Cardiac muscle cell (in vitro differentiated cells and primary cell): ENCODE measurements at places on chromosomes 7 and 10.

- no peak for DNase-seq
Measured at GRCh38 chr10:75746356-75746755, 314.9 kb downstream of the LRMDA start.

GRCh38 chr7:66697449-66698438 is 42.8 kb upstream of the RABGEF1 start:
- peak; percentile 62 for DNase-seq

GRCh38 chr7:94059746-94060145 is 55.6 kb upstream of the BET1 start:
- peak; percentile 75 for DNase-seq

DNA sequence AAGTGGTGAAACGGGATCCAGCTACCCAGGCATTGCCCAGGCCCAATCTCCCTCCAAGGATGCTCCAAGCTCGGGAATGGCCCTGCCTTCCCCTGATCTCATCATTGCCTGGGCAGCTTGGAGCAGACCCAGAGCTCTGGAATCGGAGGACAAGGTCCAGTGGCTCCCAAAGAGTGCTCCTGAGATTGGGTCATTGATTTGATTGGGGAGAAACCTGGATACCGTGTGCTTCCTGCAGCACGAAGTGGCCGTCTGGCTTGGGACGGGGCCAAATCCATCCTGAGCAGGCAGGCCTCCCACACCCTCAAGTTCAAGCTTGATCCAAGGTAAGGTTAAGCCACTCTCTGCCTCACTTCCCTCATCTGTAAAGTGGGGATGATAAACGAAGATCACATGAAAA is 69.9 kb downstream of the OAT start:
- DNase-seq, result no peak

- no peak for DNase-seq
Measured at GRCh38 chr7:157495594-157495993, 158.8 kb downstream of the DNAJB6 start.

- peak; percentile 10 for DNase-seq
Measured at GRCh38 chr7:36198854-36199266, 45.8 kb downstream of the EEPD1 start.

DNA sequence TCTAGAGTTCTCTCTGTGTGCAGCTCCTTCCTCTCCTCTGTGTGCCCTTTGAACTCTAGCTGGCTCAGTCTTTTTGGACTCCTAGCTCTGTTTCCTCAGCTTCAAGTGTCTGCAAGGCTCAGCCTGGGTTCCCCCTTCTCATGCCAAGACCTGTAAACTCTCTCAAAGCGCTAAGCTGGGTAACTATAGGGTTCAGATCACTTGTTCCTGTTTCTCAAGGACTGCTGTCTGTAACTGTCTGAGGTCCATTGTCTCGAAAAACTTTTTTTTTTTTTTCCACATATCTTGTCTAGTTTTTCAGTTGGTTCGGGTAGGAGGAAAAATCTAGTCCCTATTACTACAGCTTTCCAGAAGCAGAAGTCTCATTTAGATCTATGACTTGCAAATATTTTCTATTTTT is 46.6 kb upstream of the PPP1R17 start:
- DNase-seq, result no peak

DNA sequence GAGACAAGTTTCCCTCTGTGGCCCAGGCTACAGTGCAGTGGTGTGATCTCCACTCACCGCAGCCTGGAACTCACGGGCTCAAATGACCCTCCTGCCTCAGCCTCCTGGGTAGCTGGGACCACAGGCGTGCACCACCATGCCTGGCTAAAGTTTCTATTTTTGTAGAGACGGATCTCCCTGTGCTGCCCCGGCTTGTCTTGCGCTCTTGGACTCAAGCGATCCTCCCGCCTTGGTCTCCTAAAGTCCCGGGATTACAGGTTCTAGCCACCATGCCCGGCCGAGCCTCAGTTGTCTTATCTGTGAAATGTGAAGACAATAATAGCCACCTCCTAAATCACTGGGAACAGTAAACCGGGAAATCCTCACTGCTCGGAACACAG is 88.1 kb downstream of the FOXL3 start:
- DNase-seq, result no peak

DNA sequence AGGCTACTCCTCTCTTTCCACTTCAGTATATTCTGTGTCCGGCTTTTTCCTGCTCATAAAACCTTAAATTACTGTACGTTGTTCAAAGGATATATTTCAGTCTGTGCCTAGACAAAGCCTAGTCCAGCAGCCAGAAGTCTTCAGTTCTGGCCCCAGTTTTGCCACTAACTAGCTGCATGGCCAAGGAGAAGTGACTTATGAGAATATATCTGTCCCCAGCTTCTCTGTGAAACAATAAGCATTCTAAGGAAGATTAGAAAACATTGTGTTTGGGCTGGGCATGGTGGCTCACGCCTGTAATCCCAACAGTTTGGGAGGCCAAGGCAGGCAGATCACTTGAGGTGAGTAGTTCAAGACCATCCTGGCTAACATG is 105.0 kb upstream of the HDAC9 start:
- no peak for DNase-seq

GRCh38 chr7:157832421-157832820 is 495.6 kb downstream of the DNAJB6 start:
- DNase-seq, result no peak

DNA sequence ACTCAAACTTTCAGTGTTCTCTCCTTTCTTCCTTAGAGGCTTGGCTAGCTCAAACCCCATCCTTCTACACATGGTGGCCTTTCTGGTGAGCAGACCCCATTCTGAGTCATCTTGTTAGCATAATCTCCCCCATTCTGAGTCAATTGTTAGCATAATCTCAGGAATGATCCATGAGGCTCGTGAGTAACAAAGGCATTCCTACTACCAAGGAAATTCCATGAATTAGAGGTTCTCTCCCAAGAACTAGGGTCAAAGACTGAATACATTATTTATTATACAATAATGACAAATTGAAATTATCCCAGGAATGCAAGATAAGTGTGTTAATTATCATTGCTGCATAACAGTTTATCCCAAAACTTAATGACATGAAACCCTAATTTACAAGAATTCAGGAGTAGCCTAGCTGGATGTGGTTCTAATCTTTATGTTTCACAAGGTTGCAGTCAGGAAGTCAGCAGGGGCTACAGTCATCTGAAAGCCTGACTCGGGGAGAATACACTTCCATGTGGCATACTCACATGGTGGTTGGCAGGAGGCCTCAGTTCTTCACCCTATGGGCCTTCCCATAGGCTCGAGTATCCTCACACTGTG is 100.2 kb downstream of the MMRN2 start:
- no peak for DNase-seq

DNA sequence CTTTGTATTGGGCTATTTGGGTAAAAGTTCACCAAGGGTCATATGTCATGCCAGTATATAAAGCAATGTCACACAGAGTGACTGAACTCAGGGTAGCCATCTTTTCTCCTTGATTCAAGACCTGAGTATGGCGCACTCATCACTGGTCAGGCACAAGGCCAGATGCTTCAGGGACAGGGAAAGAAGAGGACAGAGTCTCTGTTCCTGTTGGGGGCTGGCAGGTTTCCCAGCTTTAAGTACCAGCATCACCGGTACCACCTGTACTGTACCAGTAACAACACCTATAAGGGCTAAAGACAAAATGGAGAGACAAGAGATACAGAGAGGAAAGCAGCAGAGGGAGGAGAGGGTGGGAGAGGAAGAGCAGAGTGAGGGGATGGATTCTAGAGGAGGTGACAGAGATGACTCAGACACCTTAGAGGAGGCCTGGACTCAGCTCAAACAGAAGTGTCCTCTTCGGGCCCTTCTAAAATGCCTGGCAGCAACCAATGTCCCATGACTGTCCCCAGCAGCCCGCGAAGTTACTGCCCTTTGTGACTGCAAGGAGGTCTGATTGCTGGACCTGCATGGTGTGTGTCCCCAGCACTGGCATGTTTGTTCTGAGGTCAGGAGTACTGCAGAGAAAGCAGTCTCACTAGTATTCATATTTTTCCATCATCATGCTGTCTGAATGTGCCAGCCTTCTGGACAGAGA is 191.3 kb downstream of the MYOF start:
- DNase-seq, result no peak

DNA sequence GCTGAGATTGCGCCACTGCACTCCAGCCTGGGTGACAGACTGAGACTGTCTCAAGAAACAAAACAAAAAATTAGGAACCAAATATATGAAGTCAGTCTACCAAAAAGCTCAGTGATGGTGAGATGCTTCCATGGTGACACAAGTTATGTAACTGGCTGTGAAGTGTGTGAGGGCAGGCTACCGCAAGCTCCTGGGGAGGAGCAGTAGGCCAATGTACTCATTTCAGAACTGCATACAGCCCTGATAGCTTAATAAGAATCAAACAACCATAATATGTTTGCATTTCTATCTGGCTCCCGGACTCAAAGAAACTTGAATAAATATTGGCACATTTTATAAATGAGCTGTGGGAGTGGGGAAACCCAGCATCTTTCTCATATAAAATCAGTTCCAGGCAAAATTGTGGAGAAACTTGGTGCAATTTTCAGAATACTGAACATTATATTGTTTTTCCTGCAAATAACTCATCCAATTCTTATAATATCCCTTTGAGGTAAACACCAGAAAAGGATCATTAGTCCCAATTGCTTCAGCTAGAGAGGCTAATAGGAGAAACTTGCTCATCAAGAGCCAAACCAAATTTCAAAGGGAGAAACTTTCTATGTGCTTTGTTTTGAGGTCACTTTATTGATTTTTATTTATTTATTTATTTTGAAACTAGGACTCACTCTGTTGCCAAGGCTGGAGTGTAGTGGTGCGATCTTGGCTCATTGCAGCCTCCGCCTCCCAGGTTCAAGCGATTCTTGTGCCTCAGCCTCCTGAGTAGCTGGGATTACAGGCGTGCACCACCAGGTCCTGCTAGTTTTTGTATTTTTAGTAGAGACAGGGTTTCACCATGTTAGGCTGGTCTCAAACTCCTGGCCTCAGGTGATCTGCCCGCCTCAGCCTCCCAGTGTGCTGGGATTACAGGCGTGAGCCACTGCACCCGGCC is 127.0 kb downstream of the SORCS1 start:
- no peak for DNase-seq

DNA sequence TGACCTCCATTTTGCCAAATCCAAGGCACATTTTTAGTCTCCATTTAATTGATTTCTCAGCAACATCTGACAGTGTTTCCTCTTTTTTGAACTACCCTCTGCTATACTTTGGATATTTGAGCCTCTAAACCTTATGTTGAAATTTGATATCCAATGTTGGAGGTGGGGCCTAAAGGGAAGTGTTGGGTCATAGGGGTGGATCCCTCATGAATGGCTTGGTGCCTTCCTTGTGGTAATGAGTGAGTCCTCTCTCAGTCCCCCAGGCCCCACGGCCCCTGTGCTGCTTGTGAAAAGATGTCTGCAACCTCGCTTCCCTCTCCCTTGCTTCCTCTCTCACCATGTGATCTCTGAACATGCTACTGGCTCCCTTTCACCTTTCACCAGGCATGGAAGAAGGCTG is 96.8 kb upstream of the DGKB start:
- no peak for DNase-seq

GRCh38 chr7:26398427-26398755 is 106.7 kb downstream of the SNX10 start:
- peak; percentile 88 for DNase-seq

DNA sequence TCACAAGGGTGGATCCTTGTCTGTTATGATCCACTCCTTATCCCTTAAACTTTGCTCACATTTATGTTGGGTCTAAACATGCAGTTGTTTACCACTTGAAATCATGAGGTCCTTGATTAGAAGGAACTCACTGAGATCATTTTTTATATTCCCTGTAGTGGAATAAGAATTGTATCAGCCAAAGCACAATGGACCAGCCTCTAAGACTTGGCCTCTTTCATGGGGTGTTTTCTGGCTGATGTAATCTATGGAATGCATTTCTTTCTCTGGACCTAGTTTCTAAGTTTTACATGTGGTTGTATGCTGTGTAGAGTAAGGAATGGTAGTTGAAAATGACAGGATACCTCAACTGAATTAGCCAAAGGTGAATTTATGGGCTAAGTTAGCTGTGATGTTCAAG is 376.6 kb downstream of the SORCS3 start:
- no peak for DNase-seq

DNA sequence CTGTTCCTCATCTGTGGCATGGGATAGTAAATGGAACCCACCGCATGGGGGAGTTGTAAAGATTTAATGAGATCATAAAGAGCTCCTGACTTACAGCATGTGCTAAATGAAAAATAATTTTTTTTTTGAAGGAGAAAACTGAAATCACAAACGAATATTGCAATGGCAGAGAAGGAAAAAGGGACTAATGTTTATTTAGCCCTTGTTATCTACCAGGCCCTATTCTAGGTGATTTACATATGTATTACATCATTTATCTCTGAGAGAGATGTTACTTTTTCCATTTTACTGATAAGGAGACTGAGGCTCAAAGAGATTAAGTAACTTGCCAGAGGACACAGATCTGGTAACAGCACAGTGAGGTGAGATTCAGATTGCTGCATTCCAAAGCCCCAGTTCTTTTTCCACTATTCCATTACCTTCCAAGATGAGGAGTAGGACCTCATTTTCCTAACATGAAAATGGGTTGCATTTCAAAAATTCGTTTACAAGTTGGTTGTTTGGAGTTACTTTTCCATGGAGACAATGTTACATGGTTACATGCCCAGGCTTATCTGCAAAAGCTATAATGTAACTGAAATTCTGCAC is 28.6 kb downstream of the VCL start:
- DNase-seq, result no peak

DNA sequence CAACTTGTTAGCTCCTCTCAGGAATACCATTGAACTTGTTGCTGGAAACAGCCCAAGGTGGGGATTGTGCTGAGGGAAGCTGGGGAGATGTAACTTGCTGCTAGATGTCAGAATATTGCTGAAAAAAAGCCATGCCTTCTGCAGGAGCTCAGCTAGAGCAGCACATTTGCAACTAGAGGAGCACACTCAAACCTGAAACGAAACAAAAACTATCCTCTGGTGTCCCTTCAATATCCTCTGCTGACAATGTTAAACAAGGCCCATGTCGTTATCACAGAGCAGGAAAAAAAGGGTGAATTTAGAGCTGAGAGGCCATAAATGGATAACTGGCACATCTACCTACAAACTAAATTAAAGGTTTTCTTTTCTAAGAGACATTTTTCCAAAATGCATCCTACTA is 53.7 kb upstream of the MACC1 start:
- no peak for DNase-seq

- peak; percentile 11 for DNase-seq
Measured at GRCh38 chr7:137850972-137851945, 4.5 kb upstream of the DGKI start.

- DNase-seq, result no peak
Measured at GRCh38 chr7:16826060-16826459, 21.3 kb upstream of the AGR2 start.
